AG04450 (cell line): ENCODE measurements at places on chromosomes 16 and 17.

GRCh38 chr16:28025631-28026030 is 37.9 kb downstream of the GSG1L start:
- DNase-seq, result no peak

DNA sequence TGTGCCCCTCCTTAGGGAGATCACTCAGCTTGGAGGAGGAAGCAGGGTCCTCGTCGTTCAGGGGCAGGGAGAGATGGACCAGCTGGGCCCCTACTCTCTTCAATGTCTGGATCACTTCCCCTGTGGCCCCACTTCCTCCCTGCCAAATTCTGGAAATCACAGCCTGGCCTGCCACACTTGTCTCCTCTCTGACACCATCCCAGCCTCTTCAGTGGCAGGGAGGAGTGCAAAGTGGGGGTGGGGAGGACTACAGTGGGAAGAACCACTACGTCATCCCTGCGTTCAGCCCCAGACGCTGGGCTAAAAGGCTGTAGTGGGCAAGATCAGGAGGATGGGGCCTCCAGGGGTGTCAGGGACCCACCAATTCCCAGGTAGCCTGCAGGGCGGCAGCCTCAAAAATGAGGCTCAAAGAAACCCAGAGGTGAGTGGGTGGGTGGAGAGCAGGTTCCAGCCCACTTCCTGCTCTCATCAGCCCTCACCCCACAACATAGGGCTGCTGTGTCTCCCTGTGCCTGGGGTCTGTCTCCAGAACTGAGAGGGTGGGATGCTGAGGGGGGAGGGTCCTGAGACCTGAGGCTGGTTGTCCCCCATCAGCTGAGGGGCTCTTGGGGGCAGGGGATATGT is 25.0 kb upstream of the TAC4 start:
- DNase-seq, result no peak

DNA sequence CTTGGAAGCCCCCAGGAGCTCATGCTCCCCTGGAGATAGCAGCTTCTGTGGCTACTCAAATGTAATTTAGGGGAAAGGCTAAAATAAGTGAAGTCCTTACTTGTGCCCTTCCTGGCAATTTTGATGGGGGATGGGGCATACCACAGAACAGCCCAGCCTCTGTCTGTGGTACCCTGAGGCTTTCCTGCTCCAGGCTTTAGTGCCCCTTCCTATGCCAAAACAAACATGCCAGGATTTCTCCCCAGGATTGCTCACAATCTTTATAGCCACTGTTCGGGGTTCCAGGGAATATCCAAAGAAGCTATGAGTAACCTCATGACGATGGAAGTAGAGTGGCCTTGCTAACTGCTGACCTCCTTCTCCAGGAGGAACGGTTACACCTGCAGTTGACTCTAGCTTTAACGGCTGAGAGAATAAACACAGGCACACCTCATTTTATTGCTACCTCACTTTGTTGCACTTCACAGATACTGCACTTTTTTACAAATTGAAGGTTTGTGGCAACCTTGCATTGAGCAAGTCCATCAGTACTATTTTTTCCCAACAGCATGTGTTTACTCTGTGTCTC is 24.9 kb downstream of the CCL4 start:
- no peak for DNase-seq

GRCh38 chr17:61683466-61683865 is 92.4 kb upstream of the NACA2 start:
- no peak for DNase-seq

GRCh38 chr16:50461400-50461760 is 86.8 kb upstream of the NKD1 start:
- DNase-seq, result no peak

- no peak for DNase-seq
Measured at GRCh38 chr16:88654363-88655052, 3.7 kb upstream of the CYBA start.

- DNase-seq, result no peak
Measured at GRCh38 chr17:78751447-78752161, 30.5 kb downstream of the CYTH1 start.

DNA sequence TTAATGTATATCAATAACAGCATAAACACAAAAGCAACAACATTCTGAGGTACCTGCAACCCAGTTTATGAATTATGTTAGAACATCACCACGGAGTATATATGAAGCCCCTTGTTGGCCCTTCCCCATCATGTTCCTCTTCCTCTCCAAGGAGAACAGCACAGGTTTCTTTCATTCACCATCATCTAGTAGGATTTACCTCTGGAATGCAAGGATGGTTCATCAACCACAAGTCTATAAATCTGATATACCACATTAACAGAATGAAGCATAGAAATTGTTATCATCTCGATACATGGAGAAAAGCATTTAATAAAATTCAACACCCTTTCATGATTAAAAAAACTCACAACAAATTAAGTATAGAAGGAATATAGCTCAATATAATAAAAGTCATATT is 6.2 kb upstream of the PRSS54 start:
- DNase-seq, result no peak

- DNase-seq, result no peak
Measured at GRCh38 chr17:10337976-10338375, 34.8 kb downstream of the MYH13 start.

DNA sequence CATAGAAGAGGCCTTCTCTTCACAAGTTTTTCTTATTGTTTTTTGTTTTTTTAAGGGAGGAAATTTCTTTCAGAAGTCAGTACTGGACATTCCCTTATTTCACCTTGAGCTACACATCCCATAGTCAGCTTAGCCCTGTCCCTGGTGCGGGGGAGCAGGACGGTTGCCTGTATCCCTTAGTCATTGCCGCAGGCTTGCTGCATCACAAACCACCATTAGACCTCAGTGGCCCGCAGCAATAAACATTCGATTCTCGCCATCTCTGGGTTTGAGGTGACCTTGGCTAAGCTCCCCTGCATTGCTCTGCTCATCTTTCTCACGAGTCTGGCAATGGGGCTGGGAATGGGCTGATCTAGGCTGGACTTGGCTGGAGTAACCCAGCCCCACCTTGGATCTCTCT is 692.5 kb downstream of the WWOX start:
- no peak for DNase-seq

DNA sequence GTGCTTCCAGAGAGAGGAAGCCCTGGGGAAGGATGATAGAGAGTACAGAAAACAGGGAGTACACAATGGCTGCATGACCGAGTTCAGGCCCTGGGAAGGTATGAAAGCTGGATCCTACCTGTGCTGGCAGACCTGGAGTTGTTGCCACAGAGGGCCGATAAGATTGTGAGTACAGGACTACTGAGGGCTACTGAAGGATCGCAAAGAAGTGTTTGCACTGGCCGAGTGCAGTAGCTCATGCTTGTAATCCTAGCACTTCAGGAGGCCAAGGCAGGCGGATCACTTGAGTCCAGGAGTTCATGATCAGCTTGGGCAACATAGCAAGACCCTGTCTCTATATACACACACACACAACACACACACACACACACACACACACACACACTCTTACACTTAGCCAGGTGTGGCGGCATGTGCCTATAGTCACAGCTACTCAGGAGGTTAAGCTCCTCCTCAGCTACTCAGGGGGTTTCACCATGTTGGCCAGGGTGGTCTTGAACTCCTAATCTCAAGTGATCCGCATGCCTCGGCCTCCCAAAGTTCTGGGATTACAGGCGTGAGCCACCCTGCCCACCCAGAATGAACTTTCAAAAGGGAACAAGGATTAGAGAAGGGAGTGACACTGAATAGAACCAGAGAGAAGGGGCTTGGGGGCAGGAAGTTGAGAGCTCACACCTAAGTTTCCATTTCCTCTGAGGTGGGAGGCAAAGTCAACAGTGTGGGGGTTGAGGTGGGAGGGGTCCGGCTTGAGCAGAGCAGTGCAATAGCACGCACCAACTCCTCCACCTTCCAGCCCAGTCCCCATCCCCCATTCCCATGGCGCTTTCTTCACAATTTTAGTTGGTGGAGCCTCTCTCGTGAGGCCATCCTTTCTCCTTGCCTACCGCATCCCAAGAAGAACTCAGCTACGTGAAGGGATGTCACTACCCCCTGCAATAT is 7.5 kb downstream of the SCIMP start:
- DNase-seq, result no peak
